Hypothalamus (tissue), 51 donors: ENCODE measurements at places on chromosomes 7 and 10.

GRCh38 chr7:25565002-25565401 lies 336.7 kb upstream of the NPVF start:
- DNase-seq, result peak; percentile 48

DNA sequence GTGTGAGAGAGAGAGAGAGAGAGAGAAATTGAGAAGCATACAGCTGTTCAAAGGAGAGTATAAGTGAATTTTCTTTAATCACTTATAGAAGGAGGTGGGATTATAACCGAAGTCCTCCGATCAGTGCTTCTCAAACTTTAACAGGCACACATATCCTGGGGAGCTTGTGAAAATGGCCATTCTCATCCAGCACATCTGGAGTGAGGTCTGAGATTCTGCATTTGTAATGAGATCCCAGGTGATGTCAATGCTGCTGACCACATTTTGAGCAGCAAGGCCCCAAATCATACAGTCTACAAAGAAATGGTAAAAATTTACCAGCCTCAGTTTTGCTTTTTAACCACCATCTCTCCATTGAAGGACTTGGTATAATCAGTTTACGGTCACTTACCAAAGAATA lies 219.0 kb downstream of the PTEN start:
- no peak for DNase-seq

- DNase-seq, result no peak
Measured at GRCh38 chr7:96246919-96247318, 75.0 kb downstream of the SLC25A13 start.

DNA sequence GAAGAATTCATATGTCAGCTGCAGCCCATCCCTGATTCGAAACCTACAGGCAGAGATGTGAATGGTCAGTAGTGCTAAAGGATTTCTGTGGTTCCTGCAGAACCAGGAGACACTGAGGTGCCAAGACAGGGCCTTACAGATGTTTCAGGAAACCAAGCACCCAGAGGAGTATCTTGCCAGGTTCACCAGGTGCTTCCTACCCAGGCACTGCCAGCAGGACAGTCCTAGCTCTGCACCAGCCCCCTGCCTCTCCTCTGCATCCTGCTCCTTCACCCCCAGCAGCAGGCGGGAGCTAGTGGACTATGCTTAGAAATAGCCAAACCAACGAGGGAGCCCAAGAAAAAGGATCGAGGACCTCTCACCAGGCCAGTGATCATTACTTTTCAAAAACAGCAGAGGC lies 4.2 kb upstream of the IKZF1 start:
- no peak for DNase-seq

- no peak for DNase-seq
Measured at GRCh38 chr7:51455086-51455485, 138.5 kb upstream of the COBL start.

DNA sequence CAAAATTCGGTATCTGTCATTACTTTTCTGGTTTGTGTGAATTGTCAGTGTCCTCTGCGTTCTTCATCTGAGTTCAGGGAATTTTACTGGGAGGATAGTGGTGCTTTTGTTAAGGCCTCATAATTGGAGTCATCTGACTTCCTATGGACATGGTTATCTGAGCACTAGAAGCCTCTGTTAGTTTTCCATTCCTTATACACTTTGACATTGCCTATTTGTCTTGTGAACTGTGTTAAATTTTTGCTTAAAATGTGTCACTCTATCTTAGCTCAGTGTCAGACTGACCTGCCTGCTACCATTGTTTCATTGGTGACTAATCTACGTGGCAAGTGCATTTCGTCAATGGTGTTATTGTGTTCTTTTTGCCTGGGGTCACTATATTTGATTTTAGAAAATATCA lies 253.3 kb downstream of the SEMA3A start:
- DNase-seq, result no peak

- no peak for DNase-seq
Measured at GRCh38 chr7:20270867-20271266, 53.7 kb upstream of the MACC1 start.

DNA sequence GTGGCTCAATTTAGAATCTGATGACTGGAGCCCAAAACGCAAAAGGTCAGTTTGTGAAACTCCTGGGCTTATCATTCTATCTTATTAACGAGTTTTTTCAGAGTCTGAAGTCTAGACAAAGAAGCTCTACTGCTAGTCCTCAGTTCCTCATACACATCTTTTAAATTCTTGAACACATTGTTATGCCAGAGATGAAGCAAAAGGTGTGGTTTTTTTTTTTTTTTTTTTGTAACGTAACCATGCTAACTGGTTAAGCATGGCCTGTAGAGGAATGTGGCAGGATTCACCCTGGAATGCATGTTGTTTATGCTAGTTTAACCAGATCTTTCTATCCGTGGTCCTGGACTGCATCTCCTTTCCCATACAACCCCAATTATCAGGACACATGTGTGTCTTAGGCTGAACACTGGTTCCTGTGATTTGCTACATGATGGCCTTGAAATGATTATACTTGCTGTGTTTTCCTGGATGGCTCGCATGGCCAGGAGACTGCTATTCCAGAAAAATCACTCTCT lies 79.3 kb upstream of the MDFIC start:
- no peak for DNase-seq

GRCh38 chr7:4919969-4920766 lies 36.7 kb upstream of the RADIL start:
- no peak for DNase-seq

DNA sequence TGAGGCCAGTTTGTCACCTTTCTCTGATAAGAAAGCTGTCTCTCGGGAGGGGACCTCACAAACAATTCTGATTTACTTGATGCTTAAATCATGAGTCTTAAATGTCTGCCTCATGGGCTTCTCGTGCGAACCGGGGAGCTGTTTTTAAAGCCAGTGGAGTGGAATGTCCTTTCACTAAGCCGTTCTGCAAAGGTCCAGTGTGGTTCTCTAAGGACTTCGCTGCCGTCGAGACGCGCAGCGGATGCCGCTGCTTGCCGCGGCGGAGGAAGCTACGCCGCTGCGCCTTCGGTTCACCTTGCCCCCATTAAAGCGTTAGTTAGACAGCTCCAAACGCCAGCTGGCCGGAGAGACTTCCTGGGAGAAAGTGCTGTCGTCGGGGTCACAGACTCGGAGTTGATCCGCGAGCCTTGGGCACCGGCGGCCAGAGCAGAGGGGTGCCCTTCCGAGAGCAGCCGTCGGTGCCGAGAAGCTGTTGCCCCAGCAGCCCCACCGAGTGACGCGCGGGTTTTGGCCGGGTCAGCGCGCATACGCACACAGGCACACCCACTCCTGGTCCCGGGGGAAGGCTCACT lies 1.3 kb upstream of the HMX3 start:
- DNase-seq, result no peak

DNA sequence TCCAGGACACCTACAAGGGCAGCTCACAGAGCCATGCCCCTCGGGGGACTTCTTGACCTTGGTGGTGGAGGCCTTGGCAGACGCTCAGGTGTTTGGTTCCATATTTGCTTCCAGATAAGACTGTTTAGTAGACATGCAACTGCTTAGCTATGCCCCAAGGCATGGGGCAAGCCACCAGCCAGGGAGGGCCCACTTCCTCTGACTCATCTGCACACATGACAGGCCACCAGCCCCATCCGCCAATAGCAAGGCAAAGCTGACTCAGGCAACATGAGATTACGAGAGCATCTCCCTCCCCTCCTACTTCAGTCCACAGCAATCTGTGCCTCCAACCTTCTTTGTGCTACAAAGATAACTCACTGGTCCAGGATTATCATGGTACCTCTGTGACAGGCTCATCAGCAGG lies 54.9 kb downstream of the KCNMA1 start:
- no peak for DNase-seq

- no peak for DNase-seq
Measured at GRCh38 chr10:14926061-14926470, 27.8 kb downstream of the DCLRE1C start.

- DNase-seq, result no peak
Measured at GRCh38 chr10:73263693-73264347, 11.4 kb upstream of the MRPS16 start.

GRCh38 chr7:91055219-91055618 lies 209.0 kb upstream of the FZD1 start:
- no peak for DNase-seq
